ENCODE measurements at places on chromosomes 4 and X.

- no peak for DNase-seq
Measured at GRCh38 chrX:40878766-40879165, 143.4 kb upstream of the MED14 start.

GRCh38 chrX:12814420-12814819 is 23.2 kb downstream of the PRPS2 start:
- no peak for DNase-seq

DNA sequence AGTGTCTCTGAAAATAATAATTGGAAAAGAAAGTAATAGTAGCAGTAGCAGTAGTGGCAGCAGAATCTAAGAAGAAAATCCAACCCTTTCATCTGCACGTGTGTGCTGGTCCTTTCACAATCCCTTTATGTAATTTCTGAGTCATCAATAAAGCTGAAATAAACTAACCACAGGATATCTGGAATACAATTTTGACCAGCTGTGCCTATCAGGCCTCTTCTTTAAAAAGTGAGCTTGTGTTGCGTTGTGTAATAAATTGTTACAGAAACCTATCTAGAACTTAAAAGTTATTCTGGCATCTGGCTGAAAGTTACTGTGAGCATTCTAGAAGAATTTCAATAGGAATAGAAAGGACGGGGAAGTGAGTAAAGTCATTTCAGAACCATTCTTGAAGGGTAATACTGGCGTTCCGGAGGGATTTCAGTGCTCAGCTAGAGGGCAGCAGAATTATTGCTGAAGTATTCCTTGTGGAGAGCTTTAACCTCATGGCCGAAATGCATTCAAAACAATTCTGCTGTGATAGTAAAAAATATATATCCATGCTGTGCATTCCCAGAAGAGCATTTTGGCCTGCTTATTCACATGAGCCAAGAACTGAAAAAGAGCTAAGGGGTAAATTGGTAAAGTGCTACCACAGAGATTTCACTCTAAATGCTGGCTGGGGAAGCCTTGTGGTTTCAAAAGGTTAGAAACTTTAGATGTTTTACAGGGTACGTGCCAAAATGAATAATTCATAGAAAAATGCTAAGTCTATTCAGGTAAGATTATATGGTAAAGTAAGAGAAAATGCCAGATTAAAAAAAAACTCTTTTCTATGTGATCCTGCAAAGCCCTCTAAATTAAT is 260.6 kb downstream of the NKX6-1 start:
- no peak for DNase-seq

GRCh38 chr4:2793586-2794485 is 951 bp downstream of the SH3BP2 start:
- no peak for DNase-seq

DNA sequence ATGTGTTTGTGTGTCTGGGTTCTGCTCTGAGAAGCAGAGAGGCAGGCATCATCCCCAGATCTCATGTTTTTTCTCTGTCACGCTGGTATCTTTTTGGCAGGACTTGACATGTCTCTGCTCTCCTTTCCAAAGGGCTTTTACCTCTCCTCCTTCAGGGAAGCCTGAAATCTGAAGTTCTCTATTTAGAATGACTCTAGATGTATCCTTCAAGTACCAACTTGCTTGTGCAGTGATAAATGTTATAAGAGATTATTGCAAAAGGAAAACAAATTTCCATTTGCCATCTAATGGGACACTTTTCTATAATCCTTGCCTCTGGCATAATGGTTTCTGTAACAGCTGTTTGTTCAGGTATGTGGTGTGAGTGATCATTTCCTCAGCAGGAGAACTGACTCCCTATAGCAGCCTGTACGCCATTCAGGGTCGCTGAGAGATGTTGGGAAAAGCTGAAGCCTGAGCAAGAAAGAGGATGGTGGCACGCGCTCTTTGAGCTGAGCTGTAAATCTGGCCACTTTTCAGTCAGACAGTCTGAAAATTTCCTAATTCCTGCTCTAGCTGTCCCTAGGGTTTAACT is 72.5 kb downstream of the CNGA2 start:
- DNase-seq, result no peak

DNA sequence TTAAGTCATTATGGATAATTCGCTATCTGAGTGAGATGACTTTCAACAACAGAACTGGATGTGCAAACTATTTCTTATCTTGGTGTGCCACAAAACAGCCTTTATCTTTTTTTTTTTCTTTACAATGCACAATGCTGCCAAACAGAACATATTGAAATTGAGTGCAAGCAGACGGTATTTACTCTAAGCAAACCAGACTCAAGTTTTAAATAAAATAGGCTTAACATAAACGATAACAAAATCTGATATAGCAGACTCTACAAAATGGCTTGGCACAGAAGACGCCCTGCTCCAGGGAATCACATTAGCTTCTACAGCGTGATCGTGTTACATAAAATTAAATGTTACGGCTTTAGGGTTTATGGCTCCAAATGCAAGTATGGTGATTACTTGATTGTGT is 9.6 kb upstream of the STK32B start:
- DNase-seq, result no peak

DNA sequence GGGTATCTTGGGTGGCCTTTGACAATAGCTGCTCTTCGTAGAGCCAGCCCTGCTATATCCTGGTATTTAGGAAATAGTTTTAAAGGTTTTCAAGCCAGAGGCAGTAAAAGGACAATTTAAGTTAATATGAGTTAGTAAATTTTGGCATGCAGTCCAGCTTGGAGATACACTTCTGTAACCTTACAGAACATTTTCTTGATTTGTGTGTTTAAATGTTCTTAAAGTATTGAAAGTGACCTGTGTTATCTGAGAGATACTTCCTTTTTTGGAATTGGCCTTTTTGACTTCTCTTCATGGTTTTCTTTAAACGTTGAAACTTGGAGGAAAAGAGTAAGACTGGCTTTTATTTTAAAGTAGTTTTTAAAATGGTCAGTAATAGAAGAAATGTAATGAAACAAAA is 25.5 kb downstream of the PDLIM5 start:
- no peak for DNase-seq

DNA sequence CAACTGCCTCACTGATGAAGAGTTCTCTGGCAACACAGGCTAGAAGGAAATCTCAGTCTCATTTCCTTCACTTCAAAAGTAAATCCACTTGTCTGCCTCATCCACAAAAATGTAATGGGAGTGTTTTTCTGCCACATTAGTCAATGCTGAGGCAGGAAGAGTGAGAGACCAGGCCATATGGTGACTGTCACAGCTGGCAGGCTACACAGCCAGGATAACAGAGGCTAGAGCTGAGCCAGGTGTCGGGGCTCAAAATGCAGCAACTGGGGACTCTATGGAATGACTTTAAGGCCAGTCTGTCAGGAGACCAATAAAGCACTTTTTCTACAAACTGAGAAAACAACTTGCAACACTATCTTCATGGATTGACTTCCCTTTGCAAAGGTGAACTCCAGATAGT is 204.2 kb downstream of the GPC3 start:
- DNase-seq, result no peak

- DNase-seq, result no peak
Measured at GRCh38 chr4:54719378-54719777, 61.6 kb downstream of the KIT start.

DNA sequence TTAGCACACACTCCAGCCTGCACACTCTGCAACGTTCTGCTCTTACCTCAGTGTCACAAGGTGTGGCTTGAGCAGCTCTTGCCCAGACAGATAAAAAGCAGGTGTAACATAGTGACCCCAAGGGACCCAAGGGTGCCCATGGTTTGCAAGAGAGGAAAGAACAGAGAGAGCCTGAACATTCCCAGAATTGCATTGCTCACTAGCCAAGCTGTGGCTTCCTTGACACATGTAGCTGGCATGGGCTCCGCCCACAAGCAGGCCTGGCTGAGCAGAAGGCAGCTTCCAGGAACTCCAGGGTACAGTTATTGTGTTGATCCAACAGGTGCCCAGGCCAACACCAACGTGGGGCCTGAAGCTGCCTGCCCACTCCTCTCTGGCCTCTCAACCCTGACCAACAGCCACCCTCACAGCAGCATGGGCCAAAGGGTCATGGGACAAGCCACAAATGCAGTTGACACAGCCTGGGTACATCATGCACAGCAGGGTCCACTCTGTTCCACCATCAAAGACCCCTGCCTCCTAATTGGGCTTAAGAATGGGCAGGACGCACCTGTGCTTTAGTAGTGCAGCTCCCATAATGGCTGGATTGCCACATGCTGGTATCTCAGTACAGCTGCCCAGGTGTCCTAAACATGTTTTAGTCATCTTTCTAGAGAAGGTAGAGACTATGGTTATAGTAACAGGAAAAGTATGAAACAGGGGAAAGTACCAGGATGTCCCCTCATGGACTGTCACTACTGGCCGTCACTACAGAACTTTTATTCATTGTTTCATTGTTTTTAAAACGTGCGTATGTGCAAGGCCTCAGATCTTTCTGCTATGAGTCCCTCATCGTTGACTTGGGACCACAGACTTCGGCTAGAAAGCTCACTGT is 73.7 kb upstream of the ACSL1 start:
- no peak for DNase-seq

DNA sequence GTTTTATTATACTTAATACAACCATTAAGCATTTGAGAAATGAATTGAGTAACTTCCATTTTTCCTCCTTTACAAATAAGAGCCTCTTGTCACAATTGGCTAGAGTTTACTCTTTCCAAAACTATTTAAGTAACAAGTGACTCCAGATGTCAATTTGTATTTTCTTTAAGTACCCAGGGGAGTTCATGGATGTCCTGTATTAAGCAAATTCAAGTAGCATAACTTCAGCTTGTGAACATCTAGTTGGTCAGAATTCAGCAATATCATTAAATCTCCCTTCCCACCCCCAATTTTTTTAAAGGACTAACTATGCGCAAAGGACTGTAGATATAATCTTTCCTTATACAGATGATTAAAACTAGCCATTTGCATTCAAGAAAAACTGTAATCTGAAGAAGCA is 1.4 kb upstream of the ADGRL3 start:
- DNase-seq, result no peak

GRCh38 chr4:115054836-115055235 is 58.6 kb downstream of the NDST4 start:
- DNase-seq, result no peak

GRCh38 chrX:46589977-46590723 is 16.6 kb downstream of the CHST7 start:
- DNase-seq, result no peak

GRCh38 chr4:151114986-151115385 is 15.6 kb downstream of the RPS3A start:
- peak; percentile 11 for DNase-seq

DNA sequence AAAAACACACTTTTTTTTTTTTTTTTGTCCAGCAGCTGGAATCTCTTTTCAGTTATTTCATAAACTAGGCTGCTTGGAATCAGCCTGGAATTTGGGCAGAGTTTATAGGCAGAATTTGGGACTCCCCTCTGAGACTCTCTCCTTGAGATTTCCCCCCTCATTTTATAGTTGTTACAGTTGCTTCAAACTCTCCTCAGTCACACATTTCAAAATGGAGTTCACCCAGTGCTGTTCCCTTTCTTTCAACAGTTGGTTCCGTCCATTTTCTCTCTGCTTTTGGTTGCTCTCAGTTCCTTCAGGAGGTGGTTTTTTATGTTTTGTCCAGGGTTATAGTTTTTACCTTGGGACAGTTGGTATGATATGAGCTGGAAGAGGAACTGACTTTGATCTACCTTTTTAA is 27.5 kb downstream of the NSD2 start:
- no peak for DNase-seq

DNA sequence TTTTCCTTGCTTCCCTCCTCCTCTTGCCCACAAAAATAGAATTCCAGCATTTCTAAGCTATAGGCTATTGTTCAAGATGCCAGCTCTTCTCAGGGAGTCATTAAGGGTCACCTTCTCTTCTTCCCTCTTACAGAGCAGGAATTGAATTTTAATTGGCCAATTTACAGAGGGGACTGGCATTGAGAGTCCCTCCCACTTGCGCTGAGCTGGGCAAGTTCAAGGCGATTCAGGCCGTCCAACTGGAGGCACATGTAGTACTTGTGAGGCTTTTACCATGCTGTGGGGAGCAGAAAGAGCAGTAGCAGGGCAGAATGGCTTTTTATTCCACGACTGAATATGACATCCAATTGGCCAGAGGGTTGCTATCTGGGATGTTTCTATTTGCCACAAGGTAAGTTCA is 181.9 kb downstream of the SOWAHB start:
- DNase-seq, result no peak

DNA sequence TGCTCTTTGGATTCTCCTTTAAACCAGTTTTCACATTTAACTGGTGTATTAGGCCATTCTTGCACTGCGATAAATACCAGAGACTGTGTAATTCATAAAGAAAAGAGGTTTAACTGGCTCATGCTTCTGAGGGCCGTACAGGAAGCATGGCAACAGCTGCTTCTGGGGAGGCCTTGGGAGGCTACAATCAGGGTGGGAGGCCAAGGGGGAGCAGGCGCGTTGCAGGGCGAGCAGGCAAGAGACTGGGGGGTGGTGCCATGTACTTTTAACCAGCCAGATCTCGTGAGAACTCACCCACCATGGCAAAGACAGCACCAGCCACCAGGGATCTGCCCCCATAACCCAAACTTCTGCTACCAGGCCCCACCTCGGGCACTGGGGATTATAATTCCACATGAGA is 38.1 kb downstream of the RNF212 start:
- no peak for DNase-seq

- no peak for DNase-seq
Measured at GRCh38 chr4:118345813-118346212, 7.0 kb downstream of the PRSS12 start.

DNA sequence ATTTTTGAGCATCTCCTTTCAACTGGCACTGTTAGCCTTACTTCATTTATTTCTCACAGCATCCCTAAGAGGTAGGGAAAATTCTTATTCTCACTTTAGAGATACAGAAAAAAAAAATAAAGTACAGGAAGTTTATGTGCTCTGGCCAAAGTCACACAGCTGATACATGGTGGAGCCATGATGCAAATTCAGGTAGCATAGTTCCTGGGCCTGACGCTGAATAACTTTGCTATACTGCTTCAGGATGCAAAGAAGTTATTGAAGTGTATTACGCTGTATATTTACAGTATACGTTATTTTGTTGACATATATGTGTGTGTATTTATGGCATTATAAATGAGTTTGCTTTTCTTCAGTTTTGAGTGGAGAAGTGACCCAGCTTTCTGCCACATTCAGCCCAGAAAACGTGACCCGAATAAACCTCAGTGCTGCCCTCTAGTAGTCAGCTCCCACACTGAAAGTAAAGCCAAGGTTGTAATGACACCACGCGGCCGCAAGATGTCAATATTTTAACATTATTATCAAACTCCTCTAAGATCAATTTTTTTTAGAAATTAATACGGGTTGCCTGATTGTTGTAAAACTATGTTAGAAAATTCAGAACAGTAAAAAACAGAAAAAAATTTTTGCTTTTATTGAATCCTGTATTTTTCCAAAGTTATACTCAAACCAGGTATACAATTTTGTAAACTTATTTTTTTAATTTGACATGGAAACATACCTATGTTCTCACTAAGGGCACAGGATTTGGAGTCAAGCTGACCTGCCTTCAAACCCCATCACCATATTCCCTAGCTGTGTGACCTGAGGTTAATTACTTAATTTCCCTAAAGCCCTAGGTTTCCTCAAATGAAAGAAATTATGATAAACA is 3.8 kb upstream of the GUCY2F start:
- DNase-seq, result peak; percentile 33

DNA sequence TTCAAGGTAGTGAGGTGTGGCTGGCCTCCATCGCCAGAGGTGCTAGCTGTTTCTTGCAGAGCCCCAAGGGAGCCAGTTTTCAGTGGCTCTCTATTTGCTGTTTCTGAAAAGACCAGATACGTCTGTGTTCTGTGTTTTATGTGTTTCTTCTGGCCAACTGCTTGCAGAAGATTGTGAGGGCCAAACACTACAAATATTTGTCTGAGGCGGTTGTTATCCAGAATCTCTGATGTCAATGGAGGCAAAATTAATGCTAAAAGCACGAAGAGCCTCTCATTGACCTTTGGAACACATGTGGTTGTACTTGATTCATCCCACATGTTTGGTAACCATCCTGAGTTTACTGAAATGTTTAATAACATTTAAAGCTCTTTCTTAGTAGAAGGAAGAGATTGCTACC is 113.9 kb downstream of the CT47B1 start:
- no peak for DNase-seq

Data from foreskin melanocyte (primary cell).